HuH-7 (cell line): ENCODE measurements at places on chromosomes 1 and 21.

DNA sequence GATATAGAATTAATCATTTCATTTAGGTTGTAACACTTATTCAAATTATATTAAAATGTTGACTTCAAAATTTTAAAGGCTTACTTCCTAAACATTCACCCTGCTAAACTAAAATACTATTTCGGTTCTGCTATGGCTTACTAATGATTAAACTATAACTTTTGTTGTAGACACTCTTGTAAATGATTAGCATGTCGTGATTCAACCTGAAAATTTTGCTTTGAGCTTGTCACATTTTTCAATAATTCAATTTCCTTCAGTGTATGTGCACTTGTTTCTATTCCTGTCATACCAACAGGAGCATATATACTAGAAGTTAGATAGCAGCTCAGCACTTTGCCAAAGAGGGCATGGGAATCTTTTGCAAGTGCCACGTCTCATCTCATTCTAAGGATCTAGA is 1018.8 kb downstream of the AMY1C start:
- no peak for DNase-seq

GRCh38 chr1:152227310-152227928 is 3.4 kb upstream of the HRNR start:
- no peak for DNase-seq

- DNase-seq = no peak
These were observed 4.4 kb downstream of the LYPD8 start for GRCh38 chr1:248751142-248751541.

- no peak for DNase-seq
These were observed 41.8 kb upstream of the SLC16A1 start for GRCh38 chr1:112997781-112998180.

GRCh38 chr1:97489834-97490233 is 431.0 kb downstream of the DPYD start:
- no peak for DNase-seq

- no peak for DNase-seq
These were observed 7.0 kb downstream of the NTNG1 start for GRCh38 chr1:107147843-107148242.

DNA sequence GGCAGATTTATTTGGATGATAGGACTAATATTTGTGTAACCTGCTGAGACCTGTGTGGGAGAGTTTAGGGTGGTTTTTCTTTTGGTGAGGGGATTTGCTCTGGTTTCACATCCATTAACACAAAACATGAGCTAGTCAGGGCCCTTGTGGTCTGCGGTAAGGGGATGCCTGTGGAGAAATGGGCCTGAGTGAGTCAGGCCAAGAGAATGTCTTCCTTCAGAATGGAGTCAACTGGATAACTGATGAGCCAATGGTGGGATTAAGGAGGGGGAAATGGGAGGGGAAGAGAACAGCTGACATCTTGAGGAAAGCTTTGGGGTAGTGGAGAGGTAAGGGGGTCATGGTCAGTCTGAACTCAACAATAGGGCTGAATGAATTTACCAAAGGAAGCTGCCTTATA is 13.9 kb downstream of the WNT2B start:
- DNase-seq = no peak

- DNase-seq = no peak
These were observed 25.1 kb upstream of the HTR1D start for GRCh38 chr1:23242414-23242813.

- no peak for DNase-seq
These were observed 22.5 kb downstream of the DISP3 start for GRCh38 chr1:11501491-11501897.

DNA sequence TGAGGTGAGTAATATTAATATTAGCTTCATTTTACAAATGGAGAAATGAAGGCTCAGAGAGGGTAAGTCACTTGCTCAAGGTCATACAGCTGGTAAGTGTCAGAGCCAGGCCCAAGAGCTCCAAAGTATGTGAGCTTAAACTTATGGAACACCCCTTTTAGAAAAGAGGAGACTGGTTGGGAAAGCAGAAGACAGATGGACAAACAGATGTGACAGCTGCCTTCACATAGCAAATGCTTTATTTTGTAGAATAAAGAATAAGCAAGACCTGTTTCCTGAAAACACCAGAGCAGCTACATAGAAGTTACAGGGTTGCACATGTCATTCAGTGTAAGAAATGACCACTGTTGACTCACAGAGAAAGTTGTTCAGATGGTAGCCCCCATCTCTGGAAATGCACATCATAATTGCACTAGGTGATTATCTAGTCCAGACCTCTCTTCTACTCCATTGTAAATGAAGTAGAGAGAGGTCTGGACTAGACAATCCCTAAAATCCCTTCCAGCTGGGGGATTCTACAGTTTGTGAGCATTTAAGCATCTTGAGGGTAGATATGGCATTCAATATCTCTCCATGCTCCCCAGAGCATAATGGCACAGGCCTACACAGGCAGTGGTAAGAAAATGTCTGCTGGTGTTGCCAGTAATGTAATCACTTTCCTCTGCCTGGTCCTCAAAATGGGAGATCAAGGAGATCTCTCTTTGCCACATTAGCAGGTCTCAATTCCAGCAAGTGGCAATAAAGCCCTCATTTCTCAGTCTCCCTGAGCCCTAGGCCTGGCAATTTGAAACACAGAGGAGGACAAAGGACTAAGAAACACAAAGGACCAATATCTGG is 188.2 kb upstream of the FGGY start:
- no peak for DNase-seq

GRCh38 chr1:44425341-44426082 is 20.5 kb downstream of the RNF220 start:
- no peak for DNase-seq

GRCh38 chr1:3611170-3612019 is at the start of gene MEGF6:
MEGF6 (minus strand) TSS chr1:3611508; CDS start chr1:3611268, 240 bp downstream.
- DNase-seq = no peak
